ENCODE measurements at places on chromosomes 3 and 15.

- H3K27me3 ChIP-seq = peaks cover 5% of the 10 kb centered on the region
- H3K36me3 ChIP-seq = no peaks in the 10 kb centered on the region
- no peak overlapping the region for H3K27ac ChIP-seq
- no peak overlapping the region for H3K4me3 ChIP-seq
These were observed 13.7 kb downstream of the ACSBG1 start for GRCh38 chr15:78220713-78221112.

DNA sequence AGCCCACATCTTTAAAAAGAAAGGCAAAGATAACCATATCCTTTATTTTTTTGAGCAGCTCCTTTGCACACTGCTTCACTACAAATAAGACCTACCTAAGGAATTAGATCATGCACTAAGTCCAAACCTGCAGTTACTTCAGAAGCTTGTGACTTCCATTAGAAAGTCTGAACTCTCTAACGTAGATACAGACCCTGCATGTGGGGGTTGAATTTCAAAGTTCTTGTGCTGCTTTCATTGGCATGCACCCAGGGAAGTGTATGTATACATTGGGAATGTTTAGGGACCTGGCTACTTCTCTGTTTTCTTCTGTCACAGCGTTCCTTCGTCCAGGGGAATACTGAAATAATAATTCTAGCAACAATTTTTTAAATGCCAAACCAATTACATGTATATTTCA lies 185.2 kb upstream of the IL12A start:
- no peaks in the 10 kb centered on the region for H3K4me1 ChIP-seq
- no peak for DNase-seq
- H3K27ac ChIP-seq = no peak overlapping the region
- H3K4me3 ChIP-seq = no peak overlapping the region
- no peaks in the 10 kb centered on the region for H3K36me3 ChIP-seq

DNA sequence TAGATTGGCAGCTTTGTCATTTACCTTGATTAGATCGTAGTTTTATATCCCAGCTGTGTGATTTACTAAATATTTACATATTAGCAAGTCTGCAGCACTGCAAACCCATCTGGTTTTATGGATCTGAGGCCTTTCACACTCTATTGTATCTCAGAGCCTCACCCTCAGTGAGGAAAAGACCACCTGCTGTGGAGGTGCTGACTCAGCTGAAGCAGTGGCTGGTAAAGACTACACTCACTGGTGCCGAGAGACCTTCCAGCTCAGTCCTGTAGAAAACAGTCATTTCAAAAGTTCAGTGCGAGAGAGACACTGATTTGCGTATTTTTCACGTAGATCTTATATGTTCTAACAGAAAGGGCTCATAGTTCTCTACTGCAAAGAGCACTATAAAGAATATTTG lies 307.8 kb upstream of the TPM1 start:
- no peak overlapping the region for H3K4me3 ChIP-seq
- H3K27me3 ChIP-seq = peaks cover 6% of the 10 kb centered on the region
- H3K36me3 ChIP-seq = no peaks in the 10 kb centered on the region
- no peaks in the 10 kb centered on the region for H3K4me1 ChIP-seq
- DNase-seq = no peak
- H3K27ac ChIP-seq = no peak overlapping the region

DNA sequence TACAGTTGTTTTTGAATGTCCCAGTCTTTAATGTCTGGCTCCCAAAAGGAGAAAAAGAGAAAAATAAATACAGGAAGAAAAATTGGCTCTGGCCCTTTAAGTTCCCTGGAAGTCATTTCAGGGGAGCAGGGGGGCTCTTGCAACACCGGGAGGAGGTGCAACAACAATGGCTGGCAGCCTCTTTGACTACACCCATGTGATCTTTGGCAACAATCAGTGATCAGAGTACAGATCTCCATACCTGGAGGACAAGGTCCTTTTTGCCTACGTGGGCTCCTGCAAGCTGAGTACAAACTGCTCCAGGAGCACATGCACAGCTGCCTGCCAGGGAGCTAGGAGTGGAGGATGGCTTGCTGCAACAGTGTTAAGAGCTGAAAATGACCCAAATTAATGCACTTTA lies 63.9 kb downstream of the GLCE start:
- DNase-seq = no peak
- no peaks in the 10 kb centered on the region for H3K36me3 ChIP-seq
- H3K4me3 ChIP-seq = no peak overlapping the region
- H3K27ac ChIP-seq = no peak overlapping the region
- no peaks in the 10 kb centered on the region for H3K27me3 ChIP-seq
- H3K4me1 ChIP-seq = no peaks in the 10 kb centered on the region

- H3K4me3 ChIP-seq = no peak overlapping the region
- no peak overlapping the region for H3K27ac ChIP-seq
- peaks cover 3% of the 10 kb centered on the region for H3K27me3 ChIP-seq
- DNase-seq = no peak
- H3K4me1 ChIP-seq = no peaks in the 10 kb centered on the region
These were observed 93.7 kb downstream of the NPTN start for GRCh38 chr15:73539212-73540128.

DNA sequence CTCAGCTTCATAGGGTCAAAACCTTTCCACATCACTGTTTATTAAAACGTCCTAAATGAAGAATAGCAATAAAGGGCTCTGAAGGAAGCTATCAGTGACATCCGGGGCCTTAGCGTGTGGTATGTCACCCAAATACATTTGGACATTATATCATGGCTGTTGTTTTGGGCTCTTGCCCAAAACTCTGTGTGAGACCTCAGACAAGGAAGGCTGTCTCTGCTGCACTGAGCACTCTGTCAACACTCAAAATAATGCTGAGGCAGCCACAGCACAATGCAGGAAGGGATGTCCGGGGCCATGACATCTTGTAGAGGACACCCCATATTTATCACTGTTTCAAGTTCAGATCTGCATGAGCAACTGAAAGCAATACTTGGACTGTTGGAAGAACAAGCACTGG lies 293.8 kb upstream of the WNT5A start:
- H3K27ac ChIP-seq = no peak overlapping the region
- no peak overlapping the region for H3K4me3 ChIP-seq
- H3K27me3 ChIP-seq = no peaks in the 10 kb centered on the region
- no peaks in the 10 kb centered on the region for H3K36me3 ChIP-seq

- no peaks in the 10 kb centered on the region for H3K36me3 ChIP-seq
- peaks cover 16% of the 10 kb centered on the region for H3K27me3 ChIP-seq
- H3K27ac ChIP-seq = no peak overlapping the region
These were observed 13.4 kb downstream of the SCAMP5 start for GRCh38 chr15:75008629-75009326.

- DNase-seq = no peak
- H3K36me3 ChIP-seq = no peaks in the 10 kb centered on the region
- H3K4me3 ChIP-seq = no peak overlapping the region
- H3K4me1 ChIP-seq = no peaks in the 10 kb centered on the region
These were observed 180.4 kb upstream of the COL8A1 start for GRCh38 chr3:99458013-99458412.

DNA sequence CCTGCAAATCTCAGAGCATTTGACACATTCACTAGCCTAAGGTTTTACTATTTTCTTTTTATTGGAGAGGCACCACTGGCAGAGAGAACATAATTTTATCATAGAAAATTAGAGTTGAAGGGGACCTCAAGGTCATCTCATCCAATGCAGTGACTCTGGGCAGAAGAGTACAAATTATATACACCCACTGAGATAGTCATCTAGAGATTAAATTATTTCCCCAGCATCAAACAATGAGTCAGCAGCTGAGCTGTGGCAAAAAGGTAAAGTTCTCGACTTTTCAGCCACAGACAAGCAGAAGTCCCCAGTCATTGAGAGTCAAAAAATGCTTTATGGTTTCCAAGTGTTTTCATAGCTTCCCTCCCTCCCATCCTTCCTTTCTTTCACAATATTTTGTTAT lies 39.3 kb upstream of the SEMA6D start:
- DNase-seq = no peak
- H3K27me3 ChIP-seq = peaks cover 1% of the 10 kb centered on the region
- H3K36me3 ChIP-seq = no peaks in the 10 kb centered on the region
- no peak overlapping the region for H3K27ac ChIP-seq
- no peak overlapping the region for H3K4me3 ChIP-seq

DNA sequence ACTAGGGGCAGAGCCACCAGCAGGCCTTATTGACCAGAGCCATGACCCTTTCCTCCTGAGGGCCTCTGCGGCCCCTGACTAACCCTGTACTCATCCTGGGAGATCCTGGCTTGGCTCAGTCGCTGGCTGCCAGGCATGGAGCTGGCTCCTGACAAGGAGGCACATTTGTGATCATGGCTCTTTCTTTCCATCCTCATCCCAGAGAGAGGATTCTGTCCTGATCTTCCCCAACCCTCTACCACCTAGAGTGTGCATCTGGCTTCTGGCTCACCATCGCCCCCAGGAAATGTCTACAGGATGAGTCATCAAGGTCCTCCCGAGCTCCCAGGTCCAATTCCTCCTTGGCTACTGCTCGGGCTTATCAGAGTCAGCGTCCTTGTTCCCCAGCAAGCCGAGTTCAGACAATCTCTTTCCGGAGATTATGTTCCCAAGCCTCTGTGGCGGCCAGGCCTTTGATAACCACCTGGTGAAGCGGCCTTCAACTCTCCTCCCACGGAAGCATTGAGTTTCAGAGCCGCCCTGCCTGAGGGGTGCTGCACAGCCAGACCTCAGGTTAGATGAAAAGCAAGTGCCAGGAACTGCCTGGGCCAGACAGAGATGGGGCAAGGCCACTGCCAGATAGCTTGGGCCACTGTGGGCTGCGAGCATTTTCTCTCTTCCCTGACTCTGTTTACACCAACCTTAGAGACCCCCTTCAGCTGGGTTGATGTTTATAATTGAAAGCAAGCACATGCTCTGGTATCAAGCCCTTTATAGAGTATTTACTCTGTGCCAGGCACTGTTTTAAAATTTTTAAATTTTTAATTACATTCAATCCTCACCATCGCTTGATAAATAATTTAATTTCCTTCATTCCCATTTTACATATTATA lies 44.3 kb upstream of the MRPS22 start:
- no peak overlapping the region for H3K27ac ChIP-seq
- H3K4me3 ChIP-seq = no peak overlapping the region
- H3K36me3 ChIP-seq = no peaks in the 10 kb centered on the region
- H3K4me1 ChIP-seq = peaks cover 11% of the 10 kb centered on the region

DNA sequence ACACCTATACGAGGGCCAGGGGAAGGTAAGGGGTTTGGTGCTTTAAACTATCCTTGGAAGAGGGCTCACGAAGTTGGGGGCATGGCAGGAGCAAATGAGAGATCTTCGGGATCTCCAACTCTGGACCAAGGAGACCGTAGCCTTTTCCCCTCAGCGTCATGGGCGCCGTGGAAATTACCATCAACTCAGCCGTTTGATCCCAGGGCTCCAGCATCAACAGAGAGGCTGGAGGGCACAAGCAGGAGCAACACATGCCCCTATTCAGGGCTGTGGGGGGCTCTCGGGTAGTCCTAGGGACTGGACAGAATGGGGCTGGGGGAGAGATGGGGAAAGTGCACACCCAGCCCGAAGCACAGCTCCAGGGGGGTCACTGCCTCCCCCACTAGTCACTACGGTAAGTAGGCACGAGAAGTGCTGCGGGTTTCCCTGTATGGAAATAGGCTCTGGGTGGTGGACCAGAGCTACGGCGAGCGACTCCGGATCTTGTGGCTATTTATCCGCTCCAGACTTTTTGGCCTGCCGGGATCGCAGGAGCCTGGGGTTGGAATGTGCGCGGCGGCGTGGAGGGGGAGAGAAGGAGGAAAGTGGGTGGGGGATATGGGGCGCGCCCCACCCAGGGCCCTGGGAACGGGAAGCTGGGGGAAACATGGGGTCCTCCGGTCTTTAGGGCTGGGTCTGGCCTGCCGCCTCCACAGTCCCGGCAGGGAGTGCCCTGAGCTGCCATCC lies 539 bp upstream of the LAMB2 start:
- H3K27ac ChIP-seq = no peak overlapping the region
- H3K4me1 ChIP-seq = no peaks in the 10 kb centered on the region
- H3K4me3 ChIP-seq = no peak overlapping the region
- no peak for DNase-seq

- no peaks in the 10 kb centered on the region for H3K4me1 ChIP-seq
- no peak overlapping the region for H3K4me3 ChIP-seq
- DNase-seq = no peak
These were observed 75.5 kb upstream of the TRA2B start for GRCh38 chr3:186013312-186013711.

- DNase-seq = no peak
- no peaks in the 10 kb centered on the region for H3K27me3 ChIP-seq
- peaks cover 2% of the 10 kb centered on the region for H3K36me3 ChIP-seq
- no peak overlapping the region for H3K27ac ChIP-seq
- no peak overlapping the region for H3K4me3 ChIP-seq
- no peaks in the 10 kb centered on the region for H3K4me1 ChIP-seq
These were observed 36.5 kb upstream of the BCL2A1 start for GRCh38 chr15:80007532-80007931.

DNA sequence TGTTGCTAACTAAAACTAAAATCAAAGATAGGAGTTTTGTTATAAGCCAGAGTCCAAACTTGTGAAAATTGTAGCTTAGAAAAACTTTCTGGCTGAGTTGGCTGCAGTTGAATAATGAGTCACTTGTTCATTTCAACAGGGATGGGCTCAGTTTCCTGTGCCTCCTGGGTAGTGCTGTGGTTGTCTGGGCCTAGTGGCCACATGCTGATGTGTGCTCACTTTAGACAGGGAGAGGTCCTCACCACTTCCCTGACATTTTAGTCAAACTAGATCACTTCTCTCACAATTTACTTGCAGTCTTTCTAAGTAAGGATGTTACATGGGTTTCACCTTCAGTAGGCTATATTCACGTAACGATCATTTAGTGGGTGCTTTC lies 6.3 kb upstream of the UBE2Q2 start:
- H3K27ac ChIP-seq = no peak overlapping the region
- H3K36me3 ChIP-seq = peaks cover 1% of the 10 kb centered on the region
- peaks cover 6% of the 10 kb centered on the region for H3K27me3 ChIP-seq
- no peak overlapping the region for H3K4me3 ChIP-seq
- DNase-seq = peak; percentile 55

GRCh38 chr3:152785051-152785450 lies 49.9 kb upstream of the P2RY1 start:
- no peaks in the 10 kb centered on the region for H3K27me3 ChIP-seq
- H3K4me1 ChIP-seq = no peaks in the 10 kb centered on the region
- H3K36me3 ChIP-seq = no peaks in the 10 kb centered on the region
- no peak for DNase-seq

- DNase-seq = no peak
- no peaks in the 10 kb centered on the region for H3K4me1 ChIP-seq
- no peaks in the 10 kb centered on the region for H3K27me3 ChIP-seq
- no peak overlapping the region for H3K27ac ChIP-seq
- H3K4me3 ChIP-seq = no peak overlapping the region
These were observed 25.7 kb downstream of the PRKCD start for GRCh38 chr3:53186726-53187125.

DNA sequence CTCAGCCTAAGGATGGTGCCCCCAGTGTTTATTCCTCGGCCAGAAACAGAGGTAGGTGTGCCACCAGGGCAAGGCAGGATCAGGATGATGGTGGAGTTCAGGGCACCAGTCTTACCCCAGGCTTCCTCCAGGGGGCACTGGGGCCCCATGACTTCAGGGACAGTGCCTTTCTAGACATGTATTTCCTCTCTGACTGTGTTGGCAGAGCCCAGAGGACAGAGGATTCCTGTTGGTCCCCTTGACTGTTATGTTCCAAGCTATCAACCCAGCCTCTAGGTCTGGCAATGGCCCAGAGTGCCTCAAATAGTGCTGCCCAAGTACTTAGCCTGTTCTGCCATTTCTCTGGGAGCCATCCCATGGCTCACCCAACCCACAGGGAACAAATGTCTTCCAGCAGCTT lies 2.8 kb downstream of the HEMK1 start:
- peaks cover 77% of the 10 kb centered on the region for H3K4me1 ChIP-seq
- DNase-seq = peak; percentile 75
- peak overlapping the region; percentile 97 for H3K27ac ChIP-seq
